GM10248 (cell line): ENCODE measurements at places on chromosomes 12 and 14.

GRCh38 chr12:90268574-90268973 is 559.9 kb upstream of the ATP2B1 start:
- DNase-seq: no peak

GRCh38 chr12:51307655-51308593 is 16.1 kb downstream of the BIN2 start:
- DNase-seq: no peak

DNA sequence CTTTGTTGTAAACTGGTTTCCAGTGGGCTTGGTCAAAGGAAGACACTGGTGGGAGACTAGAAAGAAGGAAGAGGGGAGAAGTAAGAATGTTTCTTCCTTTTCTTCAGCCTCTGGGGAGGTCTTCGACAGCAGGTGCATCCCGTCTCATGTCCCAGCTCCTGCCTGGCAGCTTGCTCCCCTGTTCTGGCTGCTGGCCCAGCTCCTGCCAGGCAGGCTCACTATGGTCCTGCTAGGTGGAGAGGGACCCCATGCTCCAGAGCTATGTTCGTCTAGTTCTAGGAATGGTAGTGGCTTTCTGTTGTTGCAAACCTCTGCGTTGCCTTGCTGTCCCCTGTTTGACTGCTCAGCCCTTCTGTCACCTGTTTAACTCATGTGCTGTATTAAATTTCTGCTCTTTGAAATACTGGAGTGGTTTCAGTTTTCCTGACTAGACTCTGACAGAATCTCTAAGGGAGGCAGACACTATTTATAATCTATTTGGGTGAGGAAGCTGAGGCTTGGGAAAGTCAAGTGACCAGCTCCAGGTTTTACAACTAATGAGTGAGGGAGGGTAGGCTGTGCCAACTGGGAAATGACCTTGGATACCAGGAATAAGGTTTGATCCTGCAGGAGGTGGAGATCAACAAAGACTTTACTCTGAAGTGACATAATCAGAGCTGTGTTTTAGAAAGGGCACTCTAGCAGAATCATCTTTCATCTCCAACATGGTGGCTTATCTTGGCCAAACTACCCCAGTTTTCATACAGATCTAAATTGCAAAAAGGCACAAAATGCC is 94.7 kb upstream of the DDHD1 start:
- DNase-seq: no peak

DNA sequence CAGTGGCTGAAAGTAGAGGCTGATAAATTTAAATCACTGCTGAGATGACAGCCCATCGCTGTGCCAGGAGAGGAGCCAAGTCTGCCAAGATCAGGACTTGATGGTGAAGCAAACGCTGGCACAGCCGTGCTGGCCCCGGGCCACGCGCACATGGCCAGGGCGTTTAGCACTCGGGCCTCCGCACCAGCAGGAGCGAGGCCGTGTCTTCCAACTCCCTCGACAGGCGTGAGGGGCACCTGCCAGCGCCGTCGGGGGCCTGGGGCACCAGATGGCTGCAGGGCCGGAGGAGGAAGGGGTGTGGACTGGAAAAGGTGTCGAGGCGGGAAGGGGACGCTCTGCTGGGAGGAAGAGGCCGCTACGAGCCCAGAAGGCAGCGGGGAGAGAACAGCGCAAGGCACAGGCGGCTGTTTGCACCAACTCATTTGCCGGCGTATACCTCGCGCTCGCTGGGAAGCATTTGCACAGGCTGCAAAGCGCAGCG is 29.5 kb downstream of the RIMBP2 start:
- no peak for DNase-seq
